A172 (cell line): ENCODE measurements at places on chromosomes 5 and 9. TPM values are rescaled to one million over a fixed set of nuclear protein-coding genes. Genes with fewer than 3 reads are reported as not detected.

GRCh38 chr5:163968651-163969050, 463.2 kb downstream of the MAT2B start:
- no peak for DNase-seq

GRCh38 chr9:23162789-23163188, 663.3 kb downstream of the ELAVL2 start:
- no peak for DNase-seq

- DNase-seq, result no peak
These were observed 1503.0 kb downstream of the EFNA5 start for GRCh38 chr5:106167766-106168165.

DNA sequence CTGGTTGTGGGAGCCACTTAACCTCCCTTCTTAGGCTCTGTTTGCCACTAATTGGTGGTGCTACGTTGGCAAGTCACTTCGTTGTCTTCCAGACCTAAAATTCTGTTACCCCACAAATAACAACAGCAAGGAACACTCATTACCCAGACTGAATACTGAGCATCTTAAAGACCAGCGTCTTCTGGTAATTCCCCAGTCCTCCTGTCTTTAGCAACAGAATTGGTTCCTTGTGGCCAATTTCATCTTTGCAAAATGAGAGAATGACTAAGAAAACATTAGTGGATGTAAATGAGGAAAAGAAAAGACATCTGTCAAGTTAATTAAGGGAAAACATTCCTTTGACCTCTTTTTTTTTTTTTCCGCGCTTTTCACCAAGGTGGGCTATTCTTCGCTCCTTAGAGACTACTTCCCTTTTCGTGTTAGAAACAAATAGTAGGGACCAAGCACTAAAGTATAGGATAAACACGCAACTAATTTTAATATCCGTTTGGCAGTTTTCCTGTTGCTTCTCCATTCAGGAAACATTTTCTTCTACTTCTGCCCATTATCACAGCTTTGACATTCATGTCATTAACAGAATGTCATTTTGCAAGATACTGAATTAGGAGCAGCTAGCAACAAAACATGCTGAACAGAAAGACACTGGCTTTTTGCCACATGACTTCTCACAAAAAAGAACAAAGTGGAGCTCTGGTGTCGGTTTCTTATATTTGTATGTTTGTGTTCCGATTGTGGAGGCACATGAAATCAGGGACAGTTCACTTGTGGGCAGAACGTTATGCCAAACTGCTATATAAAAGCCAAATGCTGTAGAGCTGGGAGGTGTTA, 154.2 kb downstream of the CD180 start:
- DNase-seq, result no peak

DNA sequence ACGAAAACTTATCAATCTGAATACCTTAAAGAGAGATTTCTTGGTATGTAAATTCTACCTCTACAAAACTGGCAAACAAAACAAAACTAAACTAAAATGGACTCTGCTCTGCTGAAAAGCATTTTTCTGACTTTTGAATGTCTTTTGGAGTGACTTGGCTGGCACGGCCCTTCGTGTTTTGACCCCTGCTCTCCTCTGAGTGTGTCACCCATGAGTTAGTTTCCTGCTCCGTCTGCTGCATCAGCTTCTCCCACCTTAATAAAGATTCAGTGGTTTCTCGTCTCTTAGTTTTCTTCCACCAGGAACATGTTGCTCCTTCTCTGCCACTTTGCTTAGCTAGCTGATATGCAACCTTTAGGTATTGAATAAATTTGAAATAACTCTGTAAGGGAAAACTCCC, 1084.0 kb upstream of the CDH18 start:
- DNase-seq, result peak; percentile 22

DNA sequence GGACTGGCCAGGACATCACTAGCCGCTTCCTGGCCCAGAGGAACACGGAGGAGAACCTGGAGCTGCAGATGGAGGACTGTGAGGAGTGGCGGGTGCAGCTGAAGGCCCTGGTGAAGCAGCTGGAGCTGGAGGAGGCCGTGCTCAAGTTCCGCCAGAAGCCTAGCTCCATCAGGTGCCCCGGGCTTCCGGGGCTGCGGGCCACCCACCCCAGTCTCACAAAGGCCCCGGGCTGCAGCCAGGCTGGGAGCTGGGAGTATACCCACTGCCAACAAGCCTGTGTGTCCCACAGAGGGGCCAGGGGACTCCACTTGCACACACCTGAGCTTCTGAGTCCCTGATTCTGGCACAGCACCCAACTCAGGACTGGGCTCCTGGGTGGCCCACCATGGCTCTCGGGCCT, 1.7 kb upstream of the RABL6 start:
- DNase-seq, result no peak

- no peak for DNase-seq
These were observed 173.3 kb upstream of the POC5 start for GRCh38 chr5:75890546-75890945.

GRCh38 chr5:178902849-178903248, 7.1 kb downstream of the ZFP2 start:
- no peak for DNase-seq

- no peak for DNase-seq
These were observed 1.5 kb upstream of the PTPRD start for GRCh38 chr9:10614196-10614800.

- no peak for DNase-seq
These were observed 70.3 kb downstream of the MTAP start for GRCh38 chr9:21872696-21873095.

DAPK1 gene
- total RNA-seq, result 17.7 and 25.5 TPM in 2 replicates

MAP1B gene
- 98.8 and 137 TPM in 2 replicates for total RNA-seq

MOB3B gene
- 0.02 TPM in 1 of 2 replicates, not detected in the other for total RNA-seq

NR5A1 gene
- total RNA-seq, result not detected in 2 replicates

TLX3 gene
- total RNA-seq, result not detected in 2 replicates

PRLR gene
- total RNA-seq, result 0.36 TPM in 1 of 2 replicates, not detected in the other

PARP8 gene
- 0.28 and 0.74 TPM in 2 replicates for total RNA-seq

CHSY3 gene
- total RNA-seq, result 2.4 and 2.8 TPM in 2 replicates

CFAP77 gene
- 0.17 TPM in 1 of 2 replicates, not detected in the other for total RNA-seq
